ENCODE measurements at places on chromosomes 16 and 17. TPM values are rescaled to one million over a fixed set of nuclear protein-coding genes. Genes with fewer than 3 reads are reported as not detected.

CA5A gene
- not detected for total RNA-seq

TBC1D3E gene
- total RNA-seq: not detected

EXOC3L1 gene
- 0.96 TPM for total RNA-seq

PRSS53 gene
- total RNA-seq: 8.1 TPM

RNF112 gene
- 1.6 TPM for total RNA-seq

NT5M gene
- 1.9 TPM for total RNA-seq

NPTX1 gene
- 10.1 TPM for total RNA-seq

KRTAP4-5 gene
- total RNA-seq: not detected

MPV17L gene
- total RNA-seq: not detected

GNG13 gene
- total RNA-seq: not detected

SPNS2 gene
- total RNA-seq: 0.26 TPM

CACNA1G gene
- 0.96 TPM for total RNA-seq

RNF40 gene
- 49.6 TPM for total RNA-seq

UBALD1 gene
- total RNA-seq: 12.5 TPM

CCDC92B gene
- total RNA-seq: not detected

AGRP gene
- not detected for total RNA-seq

MRPL10 gene
- total RNA-seq: 57.4 TPM

AATF gene
- total RNA-seq: 26.3 TPM

NUDT21 gene
- total RNA-seq: 54.5 TPM

SYCE1L gene
- 1.7 TPM for total RNA-seq

SEPTIN12 gene
- not detected for total RNA-seq

RSAD1 gene
- total RNA-seq: 13.3 TPM

All from epithelial cell of alveolus of lung (primary cell).